ENCODE measurements at places on chromosomes 7 and 10.

- peak; percentile 3 for DNase-seq
Measured at GRCh38 chr7:97090761-97091353, 26.6 kb upstream of the SDHAF3 start.

GRCh38 chr7:2814946-2815874, 28.9 kb downstream of the GNA12 start:
- no peak for DNase-seq

GRCh38 chr10:11683529-11684320, 58.5 kb upstream of the ECHDC3 start:
- no peak for DNase-seq

GRCh38 chr10:11986593-11987216, 55.9 kb downstream of the UPF2 start:
- DNase-seq = peak; percentile 81

DNA sequence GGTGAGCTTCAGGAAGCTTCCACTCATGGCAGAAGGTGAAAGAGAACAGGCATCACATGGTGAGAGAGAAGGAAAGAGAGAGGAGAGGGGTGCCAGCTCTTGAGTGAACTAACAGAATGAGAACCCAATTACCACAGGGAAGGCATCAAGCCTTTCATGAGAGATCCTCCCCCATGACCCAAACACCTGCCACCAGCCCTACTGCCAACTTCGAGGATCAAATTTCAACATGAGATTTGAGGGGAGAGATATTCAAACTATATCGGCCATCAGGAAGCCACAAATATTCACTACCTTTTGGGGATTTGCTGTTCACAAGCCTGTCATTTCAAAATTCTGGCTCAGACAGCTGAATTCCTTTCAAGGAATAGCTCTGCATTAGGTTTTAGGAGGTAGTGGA, 39.9 kb upstream of the SMNDC1 start:
- DNase-seq = no peak

GRCh38 chr7:84877943-84878570, 308.8 kb downstream of the SEMA3D start:
- DNase-seq = no peak

- DNase-seq = no peak
Measured at GRCh38 chr7:577741-578370, 58.2 kb upstream of the PDGFA start.

DNA sequence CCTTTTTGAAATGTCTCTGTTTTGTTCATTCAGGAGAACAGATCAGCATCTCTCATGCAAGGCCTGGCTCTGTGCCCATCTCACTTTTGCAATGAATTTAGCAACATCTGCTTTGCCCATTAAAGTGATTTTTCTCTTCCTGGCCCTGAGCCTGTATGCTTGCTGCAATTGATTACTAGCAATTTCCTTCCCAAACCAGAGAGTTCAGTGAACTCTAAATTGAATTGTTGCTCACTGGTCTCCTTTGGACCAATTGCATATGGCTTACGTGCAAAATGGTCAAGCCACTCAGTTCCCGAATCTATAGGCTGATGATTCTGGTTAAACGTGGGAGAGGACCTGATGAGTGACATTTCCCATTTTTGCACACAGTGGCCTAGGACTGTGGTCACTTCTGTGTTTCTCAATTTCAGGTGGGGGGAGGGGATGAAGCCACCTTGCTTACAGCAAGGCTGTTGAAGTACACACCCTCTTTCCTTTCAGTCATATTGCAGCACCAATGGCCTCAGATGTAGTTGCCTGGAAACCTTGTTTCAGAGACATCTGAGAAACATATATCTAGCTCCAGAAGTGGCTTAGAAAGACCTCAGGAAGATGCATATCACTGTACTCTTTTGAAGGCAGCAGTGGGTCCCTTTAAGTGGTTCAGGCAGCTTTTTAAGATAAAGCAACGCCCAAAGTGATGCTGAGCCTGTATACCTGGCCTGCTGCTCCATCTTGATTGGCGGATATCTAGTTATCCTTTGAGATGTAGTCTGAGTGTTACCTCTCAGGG, 201.4 kb downstream of the PTEN start:
- peak; percentile 39 for DNase-seq

GRCh38 chr10:132158122-132158741, 28.5 kb upstream of the DPYSL4 start:
- DNase-seq = peak; percentile 20

DNA sequence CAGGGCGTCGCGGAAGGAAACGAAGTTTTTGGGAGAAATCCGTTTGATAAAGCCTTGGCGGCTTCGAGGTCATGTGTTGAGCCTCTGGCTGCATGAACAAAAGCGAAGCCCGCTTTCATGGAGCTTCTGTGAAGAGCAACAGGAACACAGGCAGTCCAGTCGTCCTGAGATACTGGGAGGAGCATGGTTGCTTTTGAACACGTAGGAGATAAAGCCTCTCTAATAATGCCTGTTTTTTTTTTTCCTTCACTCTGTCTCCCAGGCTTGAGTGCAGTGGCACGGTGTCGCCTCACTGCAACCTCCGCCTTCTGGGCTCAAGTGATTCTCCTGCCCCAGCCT, 473 bp upstream of the ZNF32 start:
- DNase-seq = no peak

DNA sequence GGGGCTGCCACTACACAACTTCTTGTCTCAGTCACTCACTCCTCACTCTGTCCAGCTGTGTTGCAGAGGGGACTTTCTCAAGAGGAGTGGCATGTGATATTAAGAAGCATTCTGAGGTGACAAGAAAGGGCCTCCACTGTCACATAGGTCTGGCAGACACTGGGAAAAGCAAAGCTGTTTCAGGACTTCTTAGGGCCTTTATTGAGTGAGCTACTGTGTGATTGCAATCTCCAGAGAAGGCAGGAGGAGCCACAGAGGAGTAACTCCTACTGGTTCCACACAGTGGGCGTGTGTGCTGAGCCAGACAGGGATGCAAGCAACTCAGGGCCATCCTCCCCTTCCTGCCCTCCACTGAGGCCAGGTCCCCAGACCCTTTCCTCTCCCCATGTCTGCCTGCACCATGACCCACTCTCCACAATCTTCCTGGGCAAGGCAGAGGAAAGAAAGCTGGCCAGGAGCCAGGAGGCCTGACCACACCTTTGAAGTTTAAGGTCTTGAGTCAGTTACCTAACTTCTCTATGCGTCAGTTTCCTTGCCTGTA, 262.0 kb upstream of the ZMIZ1 start:
- no peak for DNase-seq

GRCh38 chr7:2862831-2863361, 18.8 kb upstream of the GNA12 start:
- DNase-seq = no peak

- no peak for DNase-seq
Measured at GRCh38 chr10:603745-604144, 85.7 kb downstream of the DIP2C start.

DNA sequence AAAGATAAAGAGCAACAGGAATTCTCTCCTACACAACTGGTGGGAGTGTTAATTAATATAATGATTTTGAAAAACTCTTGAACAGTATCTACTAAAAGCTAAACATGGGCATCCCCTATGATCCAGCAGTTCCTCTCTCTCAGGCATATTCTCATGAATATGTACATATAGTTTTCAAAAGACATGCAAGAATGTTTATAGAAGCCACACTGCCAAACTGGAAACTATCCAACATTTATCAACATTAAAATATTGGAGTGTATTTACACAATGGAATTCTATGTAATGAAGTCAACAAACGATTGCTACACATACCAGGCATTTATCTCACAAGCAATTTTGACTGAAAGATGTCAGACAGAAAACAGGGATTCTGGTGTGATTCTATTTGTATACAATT, 404.5 kb upstream of the ANKRD30A start:
- no peak for DNase-seq

- DNase-seq = no peak
Measured at GRCh38 chr10:122733443-122733842, 33.8 kb upstream of the C10orf120 start.

DNA sequence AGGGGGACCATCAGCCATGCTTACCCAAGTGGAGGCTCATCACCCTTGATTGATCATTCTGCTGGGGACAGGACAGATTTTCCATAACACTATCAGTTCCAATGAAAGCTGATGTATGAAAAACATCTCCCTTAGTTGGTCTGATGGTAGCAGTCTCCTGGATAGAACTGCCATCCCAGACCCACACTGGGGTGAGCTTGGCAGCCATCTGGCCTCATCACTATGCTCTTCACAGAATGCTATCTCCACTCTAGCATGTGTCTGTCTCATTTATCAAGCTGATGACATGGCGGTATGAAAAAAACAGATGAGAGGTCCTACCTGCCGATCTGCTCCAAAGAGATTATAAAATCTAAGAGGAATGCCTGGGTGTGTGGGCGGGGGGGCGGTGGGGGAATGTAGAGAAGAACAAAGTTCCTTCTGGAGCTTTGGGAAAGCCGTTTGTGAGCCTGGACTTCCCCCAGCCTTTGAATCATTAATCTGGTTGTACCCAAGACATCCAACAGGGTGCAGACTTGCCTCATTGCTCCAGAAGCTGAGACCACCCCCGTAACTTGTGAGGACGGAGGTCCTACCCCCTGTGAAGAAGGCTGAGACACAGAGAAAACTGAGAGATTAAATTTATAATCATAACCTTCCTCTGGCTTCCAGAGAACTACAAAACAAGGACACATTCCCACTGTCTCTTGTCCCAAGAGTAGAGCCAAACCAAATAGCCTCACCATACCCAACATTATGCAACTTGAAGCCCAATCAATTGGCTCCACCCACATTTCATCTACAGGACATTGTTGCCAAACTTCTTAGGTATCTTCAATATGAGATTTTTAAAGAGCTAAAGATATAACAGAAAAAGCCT, 340.8 kb downstream of the KCNMA1 start:
- DNase-seq = no peak

DNA sequence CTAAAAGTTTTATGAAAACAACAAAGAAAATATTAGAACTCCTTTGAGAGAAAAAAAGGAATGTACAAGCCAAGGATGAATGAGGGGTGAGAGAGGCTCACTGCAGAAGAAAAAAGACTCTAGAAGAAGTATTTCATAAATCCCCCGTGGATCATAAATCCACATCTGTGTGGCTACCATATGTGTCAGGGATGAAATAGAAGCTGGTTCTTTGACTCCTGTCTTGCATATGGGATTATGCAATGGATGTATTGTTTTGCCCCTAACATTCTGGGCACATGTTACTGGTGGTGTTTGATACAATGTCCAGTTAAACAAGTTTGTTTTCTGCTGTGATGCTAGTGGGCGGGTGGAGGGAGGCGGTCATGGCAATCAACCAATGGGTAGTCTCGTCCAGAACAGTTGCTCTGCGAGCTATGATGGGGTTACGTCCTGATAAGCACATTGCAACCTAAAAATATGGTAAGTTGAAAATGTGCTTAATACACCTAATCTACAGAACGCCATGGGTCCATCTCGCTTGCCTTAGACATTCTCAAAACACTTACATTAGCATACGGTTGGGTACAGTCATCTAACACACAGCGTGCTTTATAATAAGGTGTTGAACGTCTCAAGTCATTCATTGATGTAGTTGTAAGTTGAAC, 34.1 kb upstream of the PITRM1 start:
- no peak for DNase-seq

- DNase-seq = no peak
Measured at GRCh38 chr10:32940321-32941301, 17.4 kb downstream of the ITGB1 start.
